ENCODE measurements at places on chromosomes 3 and 15. TPM values are rescaled to one million over a fixed set of nuclear protein-coding genes. Genes with fewer than 3 reads are reported as not detected.

SLC24A5 gene
- 0.29 TPM for total RNA-seq

GRCh38 chr3:123655400-123655799 is 70.5 kb upstream of the HACD2 start:
- DNase-seq, result peak; percentile 11

GRCh38 chr15:80061582-80061981 is 2.1 kb downstream of the ZFAND6 start:
- no peak for DNase-seq

GRCh38 chr3:12194669-12195161 is 36.0 kb upstream of the TIMP4 start:
- DNase-seq, result peak; percentile 26

DNA sequence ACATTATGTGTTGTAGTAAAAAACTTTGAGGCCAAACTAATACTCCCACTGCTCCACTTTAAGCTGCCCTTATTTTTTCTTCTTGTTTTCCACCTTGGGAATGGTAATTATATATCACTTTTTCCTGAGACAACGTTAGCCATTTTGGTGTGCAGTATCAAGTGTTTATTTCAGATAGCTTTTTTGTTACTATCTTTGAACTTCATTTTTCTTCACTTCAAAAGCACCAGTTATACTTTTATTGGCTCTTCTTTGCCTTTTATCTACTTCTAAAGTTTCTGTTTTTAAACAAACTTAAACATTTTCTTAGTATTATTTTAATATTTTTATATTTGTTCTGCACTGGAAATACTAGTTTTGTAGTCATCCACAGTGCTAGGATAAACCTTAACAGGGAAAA is 6.5 kb downstream of the TOPAZ1 start:
- no peak for DNase-seq

- DNase-seq, result peak; percentile 68
Measured at GRCh38 chr3:56702490-56703315, 19.6 kb upstream of the TASOR start.

GRCh38 chr3:153921826-153922225 is 199.4 kb upstream of the ARHGEF26 start:
- DNase-seq, result no peak

GRCh38 chr3:155065537-155065936 is 14.6 kb upstream of the MME start:
- peak; percentile 67 for DNase-seq

- DNase-seq, result peak; percentile 27
Measured at GRCh38 chr3:50112462-50112861, 23.7 kb downstream of the RBM5 start.

EPHB3 gene
- 5.5 TPM for total RNA-seq

GRCh38 chr15:29945943-29946596 is 123.8 kb upstream of the TJP1 start:
- peak; percentile 16 for DNase-seq

DNA sequence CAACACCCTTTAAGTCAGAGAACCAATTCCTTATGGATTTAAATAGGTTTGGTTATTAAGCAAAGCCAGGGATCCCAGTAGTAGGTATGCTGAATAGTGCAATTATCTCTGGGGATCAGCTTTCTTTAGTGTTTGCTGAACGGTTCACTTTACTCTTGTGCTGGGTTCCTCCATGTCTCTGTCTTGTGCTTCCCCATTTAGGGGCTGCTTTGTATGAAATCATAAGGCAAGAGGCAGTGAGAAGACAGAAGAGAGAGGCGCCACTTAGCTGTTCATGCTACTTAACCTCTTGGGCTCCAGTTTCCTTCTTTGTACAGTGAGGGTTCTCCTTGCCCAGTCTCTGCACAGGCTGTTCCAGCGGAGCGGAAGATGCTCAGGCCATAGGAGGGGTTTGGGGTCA is 3.5 kb downstream of the ST6GAL1 start:
- no peak for DNase-seq

- peak; percentile 35 for DNase-seq
Measured at GRCh38 chr15:57797110-57797509, 90.6 kb downstream of the POLR2M start.
